MCF 10A (cell line): ENCODE measurements at places on chromosomes 3 and 15.

DNA sequence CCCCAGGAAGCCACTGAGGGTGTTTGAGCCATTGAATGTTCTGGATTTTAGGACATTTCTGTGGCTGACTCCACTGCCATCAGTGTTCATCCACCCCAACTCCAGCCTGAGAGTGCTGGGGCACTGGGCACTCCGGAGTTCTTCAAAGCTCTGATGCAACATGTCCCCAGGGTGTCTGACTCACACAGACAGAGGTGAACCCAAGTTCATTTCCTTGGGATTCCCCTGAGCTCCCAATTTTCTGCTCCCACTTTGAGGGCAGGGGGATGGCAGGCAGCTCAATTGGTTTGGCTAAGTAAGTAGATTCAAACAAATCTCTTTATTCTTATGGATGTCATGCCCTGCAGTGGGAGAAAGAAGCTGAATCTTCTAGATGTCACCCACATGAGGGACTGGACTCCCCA, 2.2 kb downstream of the STRA6 start:
- peak; percentile 98 for DNase-seq

DNA sequence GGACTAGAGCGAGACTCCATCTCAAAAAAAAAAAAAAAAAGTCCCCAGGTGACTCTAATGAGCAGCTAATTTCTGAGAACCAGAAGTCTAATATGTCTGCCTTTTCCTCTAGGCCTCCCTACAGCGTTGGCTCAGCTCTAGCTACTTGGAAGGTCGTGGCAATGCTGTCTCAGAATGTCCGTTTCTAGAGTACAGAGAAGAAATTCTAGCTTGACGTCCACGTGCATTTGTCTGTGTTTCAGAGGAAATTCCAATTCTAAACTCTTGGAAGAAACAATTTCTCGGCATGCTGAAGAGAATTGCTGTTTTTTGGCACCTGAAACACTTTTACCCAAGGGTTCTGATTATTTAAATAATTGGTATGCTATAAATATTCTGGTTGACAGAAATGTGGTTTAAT, 78.8 kb downstream of the SOX2 start:
- DNase-seq, result no peak

DNA sequence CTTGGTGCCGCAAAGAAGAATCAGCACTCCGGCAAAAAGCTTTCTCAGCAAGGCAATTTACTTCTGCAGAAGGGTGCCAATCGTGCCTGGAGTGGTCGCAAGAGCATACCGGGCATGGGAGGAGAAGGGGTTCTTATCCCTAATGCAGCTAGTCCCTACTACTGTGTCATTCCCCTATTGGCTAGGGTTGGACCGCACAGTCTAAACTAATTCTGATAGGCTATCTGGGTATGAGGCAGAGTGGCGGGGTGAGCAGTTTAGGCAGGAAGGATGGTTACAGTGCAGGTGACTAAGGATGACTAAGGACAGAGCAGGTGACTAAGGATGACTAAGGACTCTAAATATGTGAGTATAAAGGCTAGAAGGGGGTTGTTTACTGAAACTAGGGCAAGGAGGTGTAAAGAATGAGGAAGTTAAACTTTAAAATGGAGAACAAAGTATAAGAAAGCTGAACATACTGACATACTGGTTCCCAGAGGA, 52.9 kb downstream of the PGBD4 start:
- DNase-seq, result peak; percentile 27

GRCh38 chr15:65460741-65461347, 38.1 kb upstream of the IGDCC4 start:
- no peak for DNase-seq

GRCh38 chr15:40038275-40038637, 725 bp downstream of the SRP14 start:
- no peak for DNase-seq

DNA sequence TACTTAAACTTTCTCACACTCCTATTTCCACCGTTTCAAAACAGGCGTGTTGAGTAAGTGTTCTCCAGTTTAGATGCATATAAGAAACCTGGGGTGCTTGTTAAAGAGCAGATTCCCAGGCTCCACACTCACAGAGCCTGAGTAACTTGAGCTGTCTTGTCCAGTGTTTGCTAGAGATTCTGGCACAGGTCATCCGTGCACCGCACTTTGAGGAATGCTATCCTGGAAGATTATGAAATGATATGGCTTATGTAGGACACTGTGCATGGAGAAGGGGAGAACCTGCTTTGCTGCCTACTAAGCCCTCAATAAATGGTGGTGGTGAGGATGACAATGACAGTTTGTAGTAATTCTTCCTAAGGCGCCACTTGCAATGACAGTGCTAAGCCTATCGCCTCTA, 273.7 kb downstream of the PDZRN3 start:
- DNase-seq, result no peak

DNA sequence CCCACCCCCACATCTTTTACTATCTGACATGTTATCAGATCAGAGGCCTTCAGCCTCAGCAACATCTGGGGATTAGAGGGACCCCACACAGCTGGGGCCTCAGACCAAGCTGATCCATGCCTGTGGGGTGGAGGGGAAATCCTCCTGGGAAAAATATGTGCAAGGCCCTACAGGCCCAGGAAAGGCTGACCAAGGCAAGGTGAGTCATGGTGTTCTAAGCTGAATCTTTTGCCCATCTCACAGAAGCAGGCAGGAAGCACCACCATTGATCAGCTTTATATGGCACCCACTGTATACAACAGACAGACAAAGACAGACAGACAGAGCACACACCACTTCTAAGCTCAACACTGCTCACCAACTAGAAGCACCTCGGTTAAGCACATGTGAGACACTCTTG, 12.4 kb upstream of the PARP6 start:
- no peak for DNase-seq

DNA sequence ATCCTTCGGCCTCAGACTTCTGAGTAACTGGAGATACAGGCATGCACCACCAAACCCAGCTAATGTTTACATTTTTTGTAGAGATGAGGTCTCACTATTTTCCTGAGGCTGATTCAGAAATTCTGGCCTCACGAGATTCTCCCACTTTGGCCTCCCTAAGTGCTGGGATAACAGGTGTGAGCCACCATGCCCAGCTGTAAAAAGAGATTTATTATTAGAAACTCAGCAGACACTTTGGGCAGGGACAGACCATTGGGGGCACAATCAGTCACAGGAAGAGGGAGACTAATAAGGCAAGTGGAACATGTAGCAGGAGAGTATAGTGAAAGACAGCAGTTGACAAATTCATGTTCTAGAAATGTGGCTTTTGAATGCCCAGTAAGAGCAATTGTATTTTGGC, 249.2 kb downstream of the CBLB start:
- no peak for DNase-seq

- DNase-seq, result no peak
Observed at GRCh38 chr3:54366839-54367238, 244.5 kb downstream of the CACNA2D3 start.

DNA sequence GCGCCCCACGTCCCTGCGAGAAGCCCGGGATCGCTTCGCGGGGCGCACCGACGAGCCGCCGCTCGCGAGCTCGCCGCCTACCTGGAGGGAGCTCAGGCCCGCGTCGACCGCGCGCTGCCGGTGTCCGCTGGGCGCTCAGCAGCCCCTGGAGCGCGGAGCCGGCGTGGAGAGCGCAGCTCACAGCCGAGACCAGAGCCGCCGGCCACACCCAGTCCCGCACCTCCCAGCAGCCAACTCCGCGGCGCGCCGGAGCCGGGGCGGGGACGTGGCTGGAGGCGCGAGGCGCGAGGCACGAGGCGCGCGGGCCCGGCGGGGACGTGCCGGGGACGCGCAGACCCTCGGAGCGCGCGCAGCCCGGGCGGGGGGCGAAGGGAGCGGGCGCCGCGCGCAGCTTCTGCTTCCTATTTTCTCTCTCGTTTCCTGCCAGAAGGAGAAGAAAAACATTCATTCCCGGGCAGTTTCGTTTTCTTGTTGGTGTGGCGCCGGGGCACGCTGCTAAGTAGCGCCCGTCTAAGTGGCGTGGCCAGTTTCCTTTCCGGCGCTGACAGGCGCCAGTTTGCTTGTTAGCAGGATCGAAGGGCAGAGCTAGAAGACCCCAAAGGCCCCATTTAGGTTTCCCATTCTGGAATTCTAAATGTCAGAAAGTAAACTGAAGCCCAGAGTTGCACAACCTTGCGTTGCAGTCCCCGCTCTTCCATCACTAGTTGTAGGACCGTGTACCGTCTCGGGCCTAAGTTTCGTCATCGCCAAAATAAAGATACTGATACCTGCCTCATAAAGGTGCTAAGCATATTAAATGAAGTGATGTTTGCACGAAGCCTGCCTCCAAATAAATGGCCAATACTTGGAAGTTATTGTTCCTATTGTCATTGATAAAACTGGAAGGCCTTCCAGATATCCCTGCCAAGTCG, at the start of gene GNB4:
TSS of gene GNB4 (minus strand) at position 206 of the 911 bp plus-strand sequence. CDS start 25,270 bp downstream, outside the sequence.
- peak; percentile 82 for DNase-seq
